Left ventricle myocardium inferior (tissue), 1 donor: ENCODE measurements at places on chromosomes 1 and 21. TPM values are rescaled to one million over a fixed set of nuclear protein-coding genes. Genes with fewer than 3 reads are reported as not detected.

TNNI3K gene
- 89.7 TPM for total RNA-seq

SYNC gene
- total RNA-seq, result 16.2 TPM

DNA sequence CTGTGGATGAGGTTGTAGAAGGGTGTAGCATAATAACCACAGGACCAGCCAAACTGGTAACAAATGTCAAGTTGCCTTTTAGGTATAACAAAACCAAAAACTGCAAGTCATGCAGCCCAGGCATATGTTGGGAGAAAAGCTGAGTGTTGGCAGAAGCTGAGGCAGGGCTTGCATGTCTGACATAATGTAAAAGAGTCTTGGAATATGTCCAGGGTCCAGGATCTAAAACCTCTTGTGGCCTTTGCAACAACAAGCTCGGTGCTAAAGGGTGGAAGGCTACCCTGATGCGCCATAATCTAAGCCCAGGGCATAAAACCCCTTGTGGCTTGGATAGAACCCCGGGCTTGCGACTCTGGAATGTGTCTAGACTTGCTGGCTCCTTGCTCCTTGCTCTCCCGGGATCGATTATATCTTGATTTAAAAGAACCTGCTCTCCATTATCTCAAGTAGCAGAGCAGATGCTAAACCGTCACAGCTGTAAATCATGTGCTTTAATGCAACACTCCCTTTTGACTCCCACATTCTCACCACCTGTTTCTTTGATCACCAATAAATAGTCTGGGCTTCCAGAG lies 26.5 kb upstream of the SLC35A3 start:
- DNase-seq, result no peak

GPR153 gene
- total RNA-seq, result 4.8 TPM

- no peak for DNase-seq
These were observed 34.5 kb downstream of the DNAJC11 start for GRCh38 chr1:6667139-6667538.

DNA sequence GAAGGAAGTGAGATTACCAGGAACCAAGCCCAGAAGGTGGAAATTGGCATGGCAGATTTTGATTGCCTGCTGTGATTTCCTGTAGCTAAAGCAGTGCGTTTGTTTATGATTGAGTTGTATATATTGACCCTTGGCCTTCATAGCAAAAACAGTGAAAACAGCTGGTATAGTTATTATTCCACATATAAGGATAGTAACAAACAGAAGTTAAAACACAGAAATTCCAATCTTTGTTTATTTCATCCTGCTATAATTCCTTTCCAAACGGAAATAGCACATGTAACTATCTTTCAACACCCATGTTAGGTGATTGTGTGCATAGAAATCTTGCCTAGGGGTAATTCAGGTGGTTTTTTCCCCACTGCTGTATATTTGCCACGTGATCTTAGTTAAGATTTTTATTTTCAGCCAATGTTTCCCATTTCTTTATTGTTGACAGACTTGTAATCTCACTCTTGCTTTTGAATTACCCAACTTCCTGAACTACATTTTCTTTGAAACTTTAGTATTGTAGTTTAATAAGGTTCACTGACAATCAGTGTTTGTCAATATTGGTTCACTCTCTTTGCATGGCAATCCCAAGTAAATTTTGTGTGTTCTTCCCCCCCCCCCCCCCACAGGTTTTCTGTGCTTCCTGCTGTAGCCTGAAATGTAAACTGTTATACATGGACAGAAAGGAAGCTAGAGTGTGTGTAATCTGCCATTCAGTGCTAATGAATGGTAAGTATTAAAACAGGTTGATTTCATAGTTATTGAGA lies 102.7 kb downstream of the CC2D1B start:
- DNase-seq, result no peak

- DNase-seq, result no peak
These were observed 39.6 kb upstream of the TRABD2B start for GRCh38 chr1:48036710-48037355.

GRCh38 chr1:96651517-96651916 lies 70.1 kb upstream of the PTBP2 start:
- no peak for DNase-seq

- DNase-seq, result no peak
These were observed 107.7 kb downstream of the PDE9A start for GRCh38 chr21:42760951-42761751.

- peak; percentile 60 for DNase-seq
These were observed at the start of gene NGF for GRCh38 chr1:115337633-115338456. Gene NGF (minus strand): TSS chr1:115338249. CDS start chr1:115286795, 51,454 bp downstream.

DNA sequence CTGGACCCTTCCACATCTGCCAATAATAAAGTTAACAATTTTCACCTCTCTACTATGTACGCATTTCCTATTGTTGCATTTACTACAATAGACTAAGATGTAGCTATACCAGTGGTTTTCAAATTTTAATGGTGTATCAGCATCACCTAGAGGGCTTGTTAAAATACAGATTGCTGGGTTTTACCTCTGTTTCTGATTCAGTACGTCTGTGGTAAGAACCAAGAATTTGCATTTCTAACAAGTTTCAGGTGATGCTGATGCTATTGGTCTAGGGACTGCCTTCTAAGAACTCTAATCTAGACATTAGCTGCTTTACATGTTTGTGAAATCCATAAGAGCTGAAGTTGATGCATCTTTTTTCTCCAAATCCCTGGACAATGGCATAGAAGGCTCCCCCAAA lies 59.7 kb downstream of the ERICH3 start:
- no peak for DNase-seq

- DNase-seq, result no peak
These were observed 107.3 kb downstream of the UCHL5 start for GRCh38 chr1:192951691-192952460.

GRCh38 chr1:107750364-107750959 lies 214.5 kb downstream of the VAV3 start:
- DNase-seq, result no peak

- peak; percentile 29 for DNase-seq
These were observed 50.5 kb upstream of the PPP2R5A start for GRCh38 chr1:212234431-212235395.

NOS1AP gene
- 6.2 TPM for total RNA-seq

DNA sequence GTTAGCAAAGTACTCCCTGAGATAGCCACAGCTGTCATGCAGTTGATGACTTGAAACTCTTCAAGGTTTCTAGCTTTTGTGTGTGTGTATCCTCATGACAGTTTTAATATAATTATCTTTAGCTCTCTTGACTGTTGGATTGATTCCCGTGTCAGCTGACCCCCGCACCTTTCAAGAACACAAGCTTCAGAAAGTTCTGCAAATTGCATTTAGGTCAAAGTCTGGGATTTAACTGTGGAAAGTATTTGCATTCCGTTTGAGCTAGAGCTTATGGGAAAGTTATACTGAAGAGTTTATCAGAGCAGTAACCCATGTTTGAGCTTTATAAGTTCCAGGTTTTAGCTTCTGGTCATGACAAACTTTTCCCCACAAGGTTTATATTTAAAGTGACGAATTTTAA lies 380.1 kb upstream of the CHRM3 start:
- DNase-seq, result no peak

DNA sequence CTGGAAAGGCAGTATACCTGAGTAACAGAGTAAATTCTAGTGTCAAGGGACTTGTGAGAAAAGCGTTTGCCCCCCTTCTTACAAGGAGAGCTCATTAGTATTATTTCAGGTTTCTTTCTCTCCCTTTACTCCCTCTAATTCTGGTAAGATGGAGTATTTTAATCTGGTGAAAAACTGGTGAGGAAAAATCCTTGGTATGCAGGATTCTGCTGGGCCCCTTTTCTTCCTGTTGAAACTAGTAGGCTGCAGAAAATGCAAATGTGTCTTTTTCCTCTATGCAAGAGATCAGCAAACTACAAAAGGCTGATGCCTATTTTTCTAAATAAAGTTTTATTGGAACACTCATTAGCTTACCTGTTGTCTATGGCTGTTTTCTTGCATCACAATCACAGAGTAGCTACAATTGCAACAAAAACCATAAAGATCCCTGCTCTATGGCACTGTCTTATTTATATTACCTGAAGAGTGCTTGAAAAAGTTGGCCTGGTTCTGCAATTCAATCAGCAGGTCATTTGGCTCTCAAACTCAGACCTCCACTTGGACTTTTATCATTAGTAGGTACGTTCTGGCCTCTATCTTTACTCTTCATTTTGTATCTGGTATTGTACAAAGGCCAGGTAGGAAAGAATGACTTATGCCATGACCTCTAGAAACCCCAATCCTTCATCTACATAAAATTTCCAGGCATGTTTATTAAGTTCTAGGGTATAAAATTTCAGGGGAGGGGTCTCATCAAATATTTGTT lies 109.6 kb downstream of the AKT3 start:
- no peak for DNase-seq

TEKT2 gene
- total RNA-seq, result not detected

GRCh38 chr1:183577897-183578465 lies 12.3 kb downstream of the NCF2 start:
- DNase-seq, result no peak

FDPS gene
- 75.0 TPM for total RNA-seq

- DNase-seq, result no peak
These were observed 693.7 kb downstream of the MATN1 start for GRCh38 chr1:30029677-30030076.

- no peak for DNase-seq
These were observed 144.9 kb downstream of the KAZN start for GRCh38 chr1:14743368-14743767.

- no peak for DNase-seq
These were observed 3.9 kb downstream of the GALE start for GRCh38 chr1:23796466-23797271.

- DNase-seq, result no peak
These were observed 179.8 kb upstream of the KCNK2 start for GRCh38 chr1:214902636-214903320.

DNA sequence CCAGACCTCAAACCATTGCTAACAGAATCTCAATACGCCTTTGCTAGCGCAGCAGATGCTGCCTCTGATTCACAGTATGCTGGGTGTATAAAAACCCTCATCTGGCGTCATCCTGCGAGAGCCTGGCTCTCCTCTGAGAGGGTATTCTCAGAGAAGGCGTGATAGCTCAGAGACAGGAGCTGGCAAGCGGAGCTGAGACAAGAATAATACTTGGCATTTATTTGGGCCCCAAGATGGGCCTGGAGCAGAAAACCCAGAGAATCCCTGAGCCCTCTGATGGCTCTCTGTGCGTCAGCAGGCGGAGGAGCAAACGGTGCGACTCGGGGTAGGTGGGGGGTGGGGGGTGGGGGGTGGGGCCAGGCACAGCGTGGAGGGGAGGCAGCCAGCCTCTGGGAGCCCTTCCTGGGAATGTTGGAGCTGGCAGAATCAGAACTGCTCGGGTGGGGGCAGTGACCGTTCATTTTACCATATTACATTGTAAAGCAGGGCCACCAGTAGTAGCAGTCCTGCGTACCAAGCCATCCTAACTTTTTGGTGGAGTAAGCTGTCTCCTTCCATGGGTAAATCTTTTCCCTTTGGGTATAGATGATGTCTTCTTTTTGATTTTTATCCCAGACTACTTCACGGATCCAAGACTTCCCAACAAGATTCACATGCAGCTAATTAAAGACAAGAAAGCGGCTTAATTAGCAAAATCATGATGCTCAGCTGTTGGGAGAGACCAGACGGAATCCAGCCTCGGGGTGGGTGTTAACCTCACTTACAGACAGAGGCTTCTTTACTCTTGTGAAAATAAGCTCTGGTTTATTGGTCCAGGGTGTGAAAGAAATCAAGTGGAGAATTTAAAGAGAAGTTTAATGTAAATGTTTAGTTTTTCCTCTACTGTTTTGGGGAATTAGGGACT lies 7.1 kb downstream of the RIIAD1 start:
- DNase-seq, result no peak

- DNase-seq, result no peak
These were observed 19.4 kb downstream of the PRPF38A start for GRCh38 chr1:52423771-52424170.

DNA sequence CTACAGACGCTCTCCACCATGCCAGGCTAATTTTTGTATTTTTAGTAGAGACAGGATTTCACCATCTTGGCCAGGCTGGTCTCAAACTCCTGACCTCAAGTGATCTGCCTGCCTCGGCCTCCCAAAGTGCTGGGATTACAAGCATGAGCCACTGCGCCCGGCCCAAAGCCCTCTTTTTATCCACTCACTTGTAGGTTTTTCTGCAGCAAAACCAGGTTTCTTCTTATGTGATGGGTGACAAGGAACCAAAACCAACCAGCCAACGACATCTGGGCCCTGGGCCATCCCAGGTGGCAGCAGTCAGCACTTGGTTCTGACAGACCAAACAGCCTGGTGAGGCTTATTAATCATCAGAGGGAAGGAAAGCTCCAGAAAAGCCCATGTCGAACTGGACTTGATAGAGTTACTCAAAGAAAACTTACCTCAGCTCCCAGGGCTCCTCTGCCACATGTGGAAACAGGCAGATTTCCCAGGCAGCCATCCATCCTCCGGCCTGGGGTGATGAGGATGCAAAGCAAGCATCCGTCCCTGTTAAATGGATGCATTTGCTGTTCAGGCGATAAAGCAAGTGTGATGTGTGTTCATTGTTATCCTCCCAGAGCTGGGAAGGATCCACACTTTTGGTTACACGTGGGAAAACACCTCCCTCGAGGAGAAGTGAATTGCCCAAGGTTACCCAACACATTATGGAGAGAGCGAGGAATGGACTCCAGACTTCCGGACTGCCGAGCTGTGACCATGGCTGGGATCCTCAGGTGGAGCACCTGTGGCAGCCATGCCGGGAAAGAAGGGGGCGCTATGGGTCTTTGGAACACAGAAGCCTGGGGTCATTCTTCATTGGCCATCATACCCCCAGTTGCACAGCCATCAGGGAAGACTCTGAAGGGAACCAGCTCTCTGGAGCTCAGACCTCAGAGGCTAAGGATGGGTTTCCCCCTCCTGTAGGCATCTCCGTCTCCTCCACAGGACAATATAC lies 118.8 kb downstream of the HUNK start:
- DNase-seq, result no peak
